Stimulated activated CD4-positive, alpha-beta T cell treated with anti-CD3 and anti-CD28 coated beads, Interleukin-1b, Interleukin-23, amount 100 ng/mL, for 1 hour (primary cell): ENCODE measurements at places on chromosomes 6 and 20.

GRCh38 chr20:25467441-25467840 is 60.0 kb downstream of the GINS1 start:
- DNase-seq, result no peak

GRCh38 chr6:34240329-34241248 is 3.9 kb downstream of the HMGA1 start:
- no peak for DNase-seq

DNA sequence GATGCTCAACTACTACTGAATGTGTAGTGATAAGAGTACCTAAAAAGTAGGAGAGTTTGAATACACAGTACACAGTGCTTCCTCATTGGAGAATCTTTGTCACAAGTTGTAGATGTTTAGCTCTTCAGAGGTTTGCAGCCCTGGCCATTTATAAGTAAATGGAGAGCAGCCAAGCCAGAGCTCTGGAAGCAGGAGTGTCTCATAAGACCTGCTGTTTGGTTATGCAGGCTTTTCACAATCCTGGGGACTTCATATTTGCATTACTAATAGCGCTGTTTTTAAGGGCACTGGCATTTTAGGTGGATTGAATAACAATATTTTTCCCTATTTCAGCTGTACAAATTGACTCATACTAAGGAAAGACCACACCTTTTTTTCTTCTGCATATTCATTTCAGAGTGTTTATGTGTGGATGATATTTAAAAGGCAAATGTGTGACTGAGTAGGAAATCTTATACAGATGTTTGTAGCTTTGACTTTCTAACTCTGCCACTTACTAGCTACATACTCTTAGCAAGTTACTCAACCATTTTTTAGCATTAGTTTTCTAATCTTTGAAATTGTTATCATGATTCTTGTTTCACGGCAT is 730.5 kb upstream of the MAP3K7 start:
- no peak for DNase-seq

DNA sequence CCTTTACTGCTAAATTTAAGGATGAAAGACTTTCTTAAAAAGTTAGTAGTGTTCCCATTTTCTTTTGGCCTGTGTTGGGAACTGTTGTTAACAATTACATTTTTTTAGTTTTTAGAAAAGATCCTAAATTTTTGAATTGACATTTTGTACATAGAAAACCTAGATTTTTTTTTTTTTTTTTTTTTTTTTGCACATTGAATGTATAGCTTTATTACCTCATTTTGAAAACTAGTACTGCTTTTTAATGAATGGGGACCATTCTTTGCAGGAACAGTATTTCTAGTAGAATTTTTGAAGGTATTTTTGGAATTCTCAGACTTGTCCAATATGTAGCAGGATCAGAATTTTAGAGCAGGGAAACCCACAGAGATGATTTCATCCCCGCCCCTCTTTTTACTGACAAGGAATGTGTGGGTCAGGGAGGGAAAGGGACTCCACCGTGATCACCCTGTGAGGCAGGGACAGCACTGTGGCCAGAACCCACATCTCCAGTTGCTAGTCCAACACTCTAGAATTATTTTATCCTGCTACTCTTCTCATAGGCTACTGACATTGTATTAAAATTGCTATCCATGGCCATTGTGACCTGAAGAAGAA is 154.4 kb upstream of the SUPT3H start:
- DNase-seq, result no peak

- no peak for DNase-seq
These were observed 36.5 kb downstream of the TGM6 start for GRCh38 chr20:2417213-2417541.

DNA sequence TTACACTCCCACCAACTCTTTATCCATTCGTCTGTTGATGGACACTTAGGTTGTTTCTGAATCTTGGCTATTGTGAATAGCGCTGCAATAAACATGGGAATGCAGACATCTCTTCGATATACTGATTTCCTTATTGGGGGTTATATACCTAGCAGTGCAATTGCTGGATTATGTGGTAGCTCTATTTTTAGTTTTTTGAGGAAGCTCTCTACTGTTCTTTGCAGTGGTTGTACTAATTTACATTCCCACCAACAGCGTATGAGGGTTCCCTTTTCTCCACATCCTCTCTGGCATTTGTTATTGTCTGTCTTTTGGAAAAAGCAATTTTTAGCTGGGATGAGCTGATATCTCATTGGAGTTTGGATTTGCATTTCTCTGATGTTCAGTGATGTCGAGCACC is 4.6 kb upstream of the PFDN4 start:
- no peak for DNase-seq
